ENCODE measurements at places on chromosomes 3 and 15.

- DNase-seq = no peak
Observed at GRCh38 chr3:6287088-6287875, 573.6 kb upstream of the GRM7 start.

- no peak for DNase-seq
Observed at GRCh38 chr15:56102441-56102840, 109.0 kb upstream of the NEDD4 start.

GRCh38 chr3:122621112-122621511 is 43.7 kb downstream of the PARP15 start:
- no peak for DNase-seq

DNA sequence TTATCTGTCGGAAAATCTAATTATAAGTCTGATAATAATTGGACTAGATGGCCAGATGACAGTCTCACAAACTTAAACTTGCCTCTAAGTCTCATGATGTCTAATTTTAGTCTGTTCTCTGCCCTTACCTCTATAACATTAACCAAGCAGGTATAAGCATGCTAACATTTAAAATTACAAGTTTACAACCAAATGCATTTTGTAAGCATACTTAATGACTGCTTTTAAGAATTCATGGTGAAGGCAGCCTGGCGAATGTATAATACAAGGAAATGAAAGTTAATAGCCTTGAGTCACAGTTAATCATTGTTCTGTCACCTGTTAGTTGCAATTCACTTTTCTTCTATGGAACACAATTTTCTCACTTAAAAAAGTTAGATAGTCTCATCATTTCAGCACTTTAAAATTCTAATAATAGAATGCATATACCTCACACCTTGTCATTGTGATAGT is 16.5 kb downstream of the BCHE start:
- no peak for DNase-seq

DNA sequence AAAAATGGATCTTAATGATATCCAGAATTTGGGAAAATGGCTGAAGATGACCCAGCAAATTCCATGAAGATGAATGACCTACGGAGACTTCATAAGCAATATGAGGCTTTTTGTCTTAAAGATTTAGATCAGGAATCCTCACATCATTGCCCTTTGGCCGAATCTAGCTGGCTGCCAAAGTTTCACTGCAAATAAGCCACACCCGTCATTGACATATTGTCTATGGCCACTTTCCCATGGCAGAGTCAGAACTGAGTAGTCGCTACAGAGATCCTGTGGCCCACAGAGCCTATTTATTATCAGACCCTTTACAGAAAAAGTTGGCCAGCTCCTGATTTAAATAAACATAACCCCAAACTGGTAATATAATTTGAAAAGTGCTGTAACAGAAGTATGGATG is 307.4 kb upstream of the RARB start:
- no peak for DNase-seq

GRCh38 chr3:54859184-54859583 is 68.7 kb downstream of the LRTM1 start:
- no peak for DNase-seq

GRCh38 chr15:75349851-75350588 is 3.2 kb downstream of the NEIL1 start:
- peak; percentile 45 for DNase-seq

GRCh38 chr3:54970895-54971294 is 43.0 kb upstream of the LRTM1 start:
- DNase-seq = no peak

DNA sequence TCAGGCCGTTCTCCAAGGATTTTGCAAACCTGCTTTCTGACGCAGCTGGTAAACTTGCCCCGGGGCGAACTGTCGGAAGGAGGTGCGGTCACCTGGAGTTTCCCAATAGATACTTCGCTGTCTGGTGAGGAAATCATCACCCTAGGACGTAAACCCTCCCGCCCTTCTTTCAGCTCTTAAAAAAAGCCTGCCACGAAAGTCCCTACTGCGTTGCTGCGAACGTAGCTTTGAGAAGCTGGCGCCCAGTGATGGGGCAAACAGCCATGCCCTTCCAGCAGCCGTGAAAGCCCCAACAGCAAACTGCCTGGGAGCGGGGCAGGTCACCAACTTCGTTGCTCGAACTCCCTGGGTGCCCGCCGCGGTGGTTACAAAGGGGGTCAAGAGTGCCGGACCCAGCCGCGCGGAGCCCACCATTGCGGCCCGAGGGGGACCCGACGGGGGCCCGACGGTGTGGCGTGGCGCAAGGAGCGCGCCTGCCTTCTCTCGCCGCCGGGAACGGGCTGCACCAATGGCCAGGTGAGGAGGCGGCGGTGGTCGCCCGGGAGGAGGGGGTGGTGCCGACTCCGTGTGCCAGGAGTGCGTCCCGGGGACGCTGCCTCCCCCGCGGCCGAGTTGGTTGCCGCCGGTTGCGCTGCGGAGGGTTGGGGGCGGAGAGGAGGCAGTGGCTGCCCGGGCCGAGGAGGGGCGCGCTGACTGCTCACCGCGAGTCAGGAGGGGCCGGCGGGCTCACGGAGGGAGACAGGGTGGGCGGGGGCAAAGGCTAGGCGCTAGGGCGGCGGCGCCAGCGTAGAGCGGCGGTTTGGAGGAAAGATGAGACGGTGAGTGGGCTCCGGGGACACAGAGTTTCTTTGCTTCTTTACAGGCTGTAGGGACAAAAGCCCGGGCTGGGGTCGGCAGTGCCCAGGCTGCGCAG is at the start of gene PHLDB2:
TSS of gene PHLDB2 (plus strand) at position 205 of the 913 bp plus-strand sequence. CDS start 24,813 bp downstream, outside the sequence.
- DNase-seq = no peak

DNA sequence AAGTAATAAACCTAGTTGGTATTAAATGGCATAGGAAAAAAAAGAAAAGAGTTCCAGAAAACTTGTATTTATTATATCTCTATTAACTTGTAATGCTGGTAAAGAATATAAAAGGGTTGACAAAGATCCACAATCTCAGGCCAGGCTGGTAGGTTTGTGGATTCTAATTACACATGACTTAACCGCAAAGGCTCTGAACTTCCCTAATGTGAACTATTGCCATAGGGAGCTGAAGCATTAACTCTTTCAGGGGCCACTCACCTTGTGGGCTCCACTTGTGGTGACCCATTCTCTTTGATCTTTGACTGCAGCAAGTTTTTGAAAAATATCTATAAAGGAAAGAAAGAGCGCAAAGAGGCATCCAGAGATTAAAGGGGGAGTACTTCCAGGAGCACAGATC is 58.5 kb downstream of the NEK10 start:
- no peak for DNase-seq

DNA sequence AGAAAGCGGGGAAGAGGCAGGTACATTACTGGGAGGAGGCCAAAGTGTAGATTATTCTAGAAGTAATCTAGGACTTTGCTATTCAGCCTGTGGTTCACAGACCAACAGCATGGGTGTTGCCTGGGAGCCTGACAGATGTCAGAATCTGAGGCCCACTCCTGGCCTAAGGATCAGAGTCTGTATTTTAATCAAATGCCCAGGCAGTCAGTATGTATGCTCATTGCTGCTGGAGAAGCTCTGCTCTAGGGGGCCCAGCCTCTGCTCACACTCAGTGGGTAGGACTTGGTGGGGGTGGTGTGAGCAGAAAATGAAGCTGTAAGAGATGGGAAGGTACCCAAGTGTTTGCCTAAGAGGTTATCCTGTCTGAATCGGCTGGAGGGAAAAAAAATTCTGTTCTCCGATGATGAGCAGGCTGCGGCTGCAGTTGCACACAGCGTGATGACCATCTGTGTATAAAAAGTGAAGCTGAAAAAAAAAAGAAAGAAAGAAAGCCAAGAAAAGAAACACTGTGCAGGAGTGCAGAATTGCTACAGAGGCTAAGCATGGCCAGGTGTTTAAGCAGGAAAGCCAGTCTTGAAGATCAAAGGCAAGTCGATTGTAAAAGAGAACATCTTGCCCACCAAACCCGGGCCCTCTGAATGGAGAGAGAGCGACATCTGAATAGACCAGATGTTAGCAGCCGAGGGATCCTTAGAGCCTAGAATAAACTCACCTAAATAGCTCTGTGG is 65.2 kb downstream of the EIF4E3 start:
- no peak for DNase-seq

DNA sequence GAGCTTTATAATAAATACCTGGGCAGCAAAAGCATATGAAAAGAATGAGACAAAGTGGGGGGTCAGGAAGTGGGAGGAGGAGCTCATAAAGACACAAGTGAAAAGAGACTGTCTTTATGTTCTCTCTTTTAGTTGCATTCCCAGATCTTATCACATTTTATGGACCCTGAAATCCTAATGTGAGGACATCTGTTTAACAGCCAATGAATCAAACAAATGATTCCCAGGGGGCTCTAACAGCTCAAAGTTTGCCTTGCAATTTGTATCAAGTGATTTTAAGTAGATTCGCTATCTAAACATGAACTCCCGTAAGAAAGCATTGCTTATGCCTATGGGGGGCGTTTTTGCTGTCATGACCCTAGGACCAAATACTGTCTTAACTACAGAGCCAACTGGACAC is 332.3 kb upstream of the CNTN4 start:
- no peak for DNase-seq

GRCh38 chr3:66555214-66555844 is 54.5 kb upstream of the LRIG1 start:
- no peak for DNase-seq

- DNase-seq = no peak
Observed at GRCh38 chr3:42591811-42592210, 1.2 kb downstream of the SS18L2 start.

DNA sequence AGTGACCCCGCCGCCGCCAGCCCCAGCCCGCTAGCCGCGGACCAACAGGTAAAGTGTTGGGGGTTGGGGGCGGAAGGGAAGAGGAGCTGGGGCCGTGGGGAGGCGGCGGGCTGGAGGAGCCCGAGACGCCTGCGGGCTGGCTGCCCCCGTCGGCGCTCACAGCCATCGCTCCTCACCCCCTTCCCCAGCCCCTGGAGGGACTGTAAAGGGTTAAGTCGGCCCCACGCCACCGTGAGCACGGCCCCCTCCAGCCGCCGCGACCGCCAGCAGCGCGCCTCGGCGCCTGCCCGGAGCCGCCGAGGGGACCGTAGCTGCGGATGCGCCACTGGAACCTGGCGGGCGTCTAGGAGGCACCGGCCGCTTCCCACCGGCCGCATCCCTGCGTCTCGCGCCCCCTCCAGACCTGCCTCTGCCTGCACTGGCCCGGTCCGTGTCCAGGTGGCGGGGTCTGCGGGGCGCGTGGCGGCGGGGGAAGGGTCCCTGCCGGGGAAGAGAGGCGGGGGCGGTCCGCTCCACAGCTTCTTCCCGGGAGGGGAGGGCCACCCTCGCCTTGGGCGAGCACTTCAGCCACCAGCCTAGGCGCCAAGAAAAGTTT is 522 bp downstream of the MED12L start:
- DNase-seq = no peak

DNA sequence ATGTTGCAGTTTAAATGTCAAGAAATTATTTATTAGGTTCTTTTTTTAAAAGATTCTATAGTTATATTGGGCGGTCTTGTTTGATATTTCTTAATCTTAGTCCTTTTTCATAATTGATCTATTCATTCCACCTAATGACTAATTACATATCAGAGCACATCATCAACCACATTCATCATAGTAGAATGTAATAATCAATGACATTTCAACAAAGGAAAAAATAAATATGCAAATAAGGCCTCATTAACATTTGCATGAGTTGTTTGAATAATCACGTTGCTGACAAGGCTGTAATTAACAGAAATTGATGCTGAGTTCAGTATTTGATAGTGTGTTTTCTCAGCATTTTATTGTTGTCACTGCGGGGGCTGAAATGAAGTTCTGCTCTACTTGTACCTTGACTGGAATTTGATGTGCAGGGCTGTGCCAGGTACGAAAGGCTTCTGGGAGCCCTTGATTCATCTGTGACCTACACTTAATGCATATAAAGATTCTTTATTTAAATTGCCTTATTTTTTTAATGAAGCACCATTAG is 215.7 kb downstream of the TCF12 start:
- no peak for DNase-seq

- DNase-seq = no peak
Observed at GRCh38 chr3:138477120-138477519, 42.7 kb downstream of the ESYT3 start.

DNA sequence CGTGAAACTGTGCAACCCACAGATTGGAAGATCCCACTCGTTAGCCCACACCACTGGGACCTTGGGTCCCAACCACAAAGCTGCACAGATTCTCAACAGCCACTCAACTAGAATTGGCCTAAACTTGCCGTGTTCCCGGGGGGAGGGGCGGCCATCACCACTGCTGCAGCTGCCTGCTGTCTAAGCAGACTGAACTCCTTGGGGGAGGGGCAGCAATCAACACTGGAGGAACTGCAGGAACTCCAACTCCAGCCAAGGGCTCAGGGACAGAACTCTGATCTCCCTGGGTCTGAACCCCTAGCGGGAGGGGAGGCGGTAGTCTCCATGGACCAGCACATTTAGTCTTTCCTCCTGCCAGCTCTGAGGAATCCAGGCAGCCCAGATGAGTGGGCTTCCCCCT is 205.9 kb downstream of the RSL24D1 start:
- no peak for DNase-seq

DNA sequence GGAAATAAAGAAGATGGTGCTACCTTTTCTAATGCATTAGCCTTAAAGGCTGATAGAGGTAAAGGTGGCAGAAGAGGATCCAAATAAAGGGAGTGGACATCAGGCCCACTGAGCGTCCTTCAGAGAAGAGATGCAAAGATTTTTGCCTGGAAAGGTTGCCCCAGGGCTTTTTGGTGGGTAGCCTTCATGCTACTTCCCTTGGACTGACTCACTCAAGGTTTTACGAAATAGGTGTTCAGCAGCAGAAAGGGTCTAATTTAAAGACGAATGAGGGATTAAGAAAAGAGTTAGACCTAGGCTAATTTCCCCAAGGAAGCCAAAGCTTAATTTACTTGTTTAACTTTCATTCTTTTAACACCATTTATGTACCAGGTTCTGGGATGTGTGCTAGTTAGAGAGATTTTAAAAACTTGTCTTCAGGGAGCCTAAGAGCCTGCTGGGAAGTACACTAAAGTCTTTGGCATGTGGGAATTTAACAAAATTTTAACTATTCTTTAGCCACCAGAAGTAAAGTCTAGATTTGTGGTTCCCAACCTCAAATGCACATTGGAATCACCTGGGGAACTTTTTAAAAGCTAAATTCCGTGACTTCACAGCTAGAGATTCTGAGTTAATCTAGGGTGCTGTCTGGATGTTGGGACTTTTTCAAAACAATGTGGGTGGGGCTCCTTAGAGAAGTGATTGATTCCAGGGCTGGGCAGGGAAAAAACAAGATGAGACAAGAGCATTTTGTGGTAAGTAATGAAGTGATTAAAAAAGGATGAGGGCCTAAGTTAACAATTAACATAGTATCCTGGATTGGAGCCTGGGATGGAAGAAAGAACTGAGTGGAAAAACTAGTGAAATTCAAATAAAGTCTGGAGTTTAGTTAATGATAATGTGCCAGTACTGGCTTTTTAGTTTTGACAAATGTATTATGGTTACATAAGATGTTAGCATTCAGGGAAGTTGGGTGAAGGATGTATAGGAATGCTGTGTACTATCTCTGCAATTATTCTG is 3.4 kb downstream of the IL20RB start:
- DNase-seq = no peak

- no peak for DNase-seq
Observed at GRCh38 chr3:57160765-57161538, 4.2 kb downstream of the IL17RD start.

- no peak for DNase-seq
Observed at GRCh38 chr15:66128116-66128680, 125.4 kb downstream of the MEGF11 start.
